ENCODE measurements at places on chromosomes 11 and 22.

DNA sequence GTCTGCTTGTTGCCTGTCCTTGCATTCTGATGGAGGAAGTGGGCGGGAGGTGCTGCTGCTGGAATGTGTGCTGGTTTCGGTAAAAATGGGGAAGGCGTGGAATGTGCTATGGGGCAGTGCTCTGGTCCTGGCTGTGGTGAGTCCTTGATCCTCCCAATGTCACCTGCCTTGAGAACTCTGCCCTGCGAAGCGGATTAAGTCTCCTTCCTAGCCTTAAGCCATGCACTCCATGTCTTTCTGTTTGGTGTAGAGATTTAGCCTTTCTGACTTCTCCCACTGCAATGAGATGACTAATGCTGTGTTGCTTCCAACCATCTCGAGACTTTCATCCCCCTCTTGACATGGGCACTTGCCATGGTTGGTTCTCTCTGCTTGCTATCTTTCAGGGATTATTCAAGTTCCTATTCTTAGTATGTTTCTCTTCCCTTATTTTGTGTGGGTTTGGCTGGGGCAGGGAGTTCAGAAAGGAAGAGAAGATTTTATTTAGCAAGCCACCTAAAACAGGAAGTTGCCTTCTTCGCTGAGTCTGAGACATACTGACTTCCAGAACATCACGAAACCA lies 687.9 kb downstream of the NTM start:
- DNase-seq: no peak

DNA sequence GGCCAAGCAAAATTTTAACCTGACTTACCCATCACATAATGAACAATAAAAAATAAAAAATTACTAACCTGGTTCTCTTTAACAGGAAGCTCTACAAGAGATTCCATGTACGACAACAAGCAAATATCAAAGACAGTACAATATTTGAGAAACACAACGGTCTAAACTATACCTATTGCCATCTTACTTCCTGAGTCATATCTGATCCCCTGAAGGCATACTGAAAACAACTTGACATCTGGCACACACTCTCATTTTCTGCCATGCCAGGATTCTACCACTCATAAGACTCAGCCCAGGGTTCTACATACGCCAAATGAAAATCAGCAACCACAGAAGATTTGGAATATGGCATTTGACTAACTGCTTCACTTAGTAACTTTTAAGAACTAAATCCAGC lies 13.8 kb downstream of the DENND5A start:
- no peak for DNase-seq

DNA sequence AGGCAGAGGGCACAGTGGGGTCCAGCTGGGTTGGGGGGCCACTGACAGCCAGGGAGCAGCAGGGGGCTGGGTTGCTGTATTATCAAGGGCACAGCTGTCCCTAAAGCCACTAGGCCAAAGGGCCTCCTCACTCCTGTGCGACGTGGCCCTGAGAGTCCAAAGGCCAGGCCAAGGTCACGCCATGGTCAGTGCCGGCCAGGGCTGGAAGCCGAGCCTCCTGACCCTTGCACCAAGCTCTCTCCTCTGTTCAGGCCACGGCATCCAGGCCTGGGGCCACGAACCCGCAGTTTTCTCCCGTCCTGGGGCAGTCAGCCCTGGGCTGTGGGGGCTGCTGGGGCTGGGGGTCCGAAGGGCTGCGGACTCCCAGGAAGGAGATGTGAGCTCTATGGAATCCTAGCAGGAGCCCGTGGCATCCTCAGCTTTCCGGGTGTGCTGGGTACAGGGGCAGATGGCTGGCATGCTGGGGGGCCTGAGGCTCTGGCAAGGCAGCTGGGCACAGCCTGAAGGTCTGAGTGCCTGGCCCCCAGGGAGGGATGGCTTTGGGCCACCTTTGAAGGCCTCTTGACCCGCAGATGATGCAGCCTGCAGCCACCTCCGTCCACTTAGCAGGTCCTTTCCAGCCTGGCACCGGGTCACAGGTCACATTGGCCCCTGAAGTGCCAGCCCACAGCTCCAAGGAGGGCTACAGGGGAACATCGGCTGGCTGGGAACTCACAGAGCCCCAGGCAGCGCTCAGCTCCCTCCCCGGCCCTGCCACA lies 17.3 kb upstream of the PPARA start:
- no peak for DNase-seq

- DNase-seq: no peak
Measured at GRCh38 chr11:133551064-133551463, 18.8 kb upstream of the OPCML start.

DNA sequence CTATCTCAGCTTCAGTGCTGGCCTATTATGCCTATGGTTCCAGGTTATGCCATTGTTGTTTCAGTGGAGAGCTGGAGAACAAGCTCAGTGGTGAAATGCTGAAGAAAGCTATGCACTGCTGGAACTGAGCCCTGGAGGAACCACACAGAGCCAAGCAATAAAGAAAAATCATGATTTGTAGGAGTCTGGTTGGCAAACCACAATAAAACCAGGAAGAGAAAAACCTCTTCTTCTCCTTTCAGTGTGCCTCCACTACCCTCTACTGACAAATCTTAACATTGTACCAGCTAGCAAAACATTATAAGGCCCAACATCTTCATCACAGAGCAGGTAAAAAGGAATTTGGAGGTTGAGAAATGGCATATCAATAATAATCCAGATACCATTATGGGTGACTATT lies 5.3 kb downstream of the OR51F2 start:
- DNase-seq: no peak

- DNase-seq: no peak
Measured at GRCh38 chr22:48751539-48752437, 1075.9 kb downstream of the BRD1 start.

GRCh38 chr11:11810764-11811726 lies 30.7 kb upstream of the USP47 start:
- DNase-seq: peak; percentile 18

- no peak for DNase-seq
Measured at GRCh38 chr22:44422746-44423380, 75.2 kb downstream of the RTL6 start.

DNA sequence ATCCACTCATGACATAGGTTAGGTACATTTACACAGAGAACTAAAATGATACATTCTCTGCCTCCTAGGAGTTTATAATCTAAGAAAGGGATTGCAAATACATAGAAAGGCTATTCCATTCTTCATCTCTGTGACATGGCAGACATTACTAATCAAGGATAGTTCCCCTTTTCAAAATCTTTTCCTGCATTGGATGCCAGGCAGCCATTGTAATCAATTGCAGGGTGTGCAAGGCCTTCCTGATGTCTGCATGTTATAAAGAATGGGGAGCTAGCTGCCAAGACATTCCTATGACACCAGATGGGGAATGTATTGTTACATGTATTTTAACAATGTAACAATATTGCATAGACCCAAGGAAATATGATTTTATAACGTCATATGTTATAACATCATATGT lies 82.0 kb downstream of the KIRREL3 start:
- no peak for DNase-seq

DNA sequence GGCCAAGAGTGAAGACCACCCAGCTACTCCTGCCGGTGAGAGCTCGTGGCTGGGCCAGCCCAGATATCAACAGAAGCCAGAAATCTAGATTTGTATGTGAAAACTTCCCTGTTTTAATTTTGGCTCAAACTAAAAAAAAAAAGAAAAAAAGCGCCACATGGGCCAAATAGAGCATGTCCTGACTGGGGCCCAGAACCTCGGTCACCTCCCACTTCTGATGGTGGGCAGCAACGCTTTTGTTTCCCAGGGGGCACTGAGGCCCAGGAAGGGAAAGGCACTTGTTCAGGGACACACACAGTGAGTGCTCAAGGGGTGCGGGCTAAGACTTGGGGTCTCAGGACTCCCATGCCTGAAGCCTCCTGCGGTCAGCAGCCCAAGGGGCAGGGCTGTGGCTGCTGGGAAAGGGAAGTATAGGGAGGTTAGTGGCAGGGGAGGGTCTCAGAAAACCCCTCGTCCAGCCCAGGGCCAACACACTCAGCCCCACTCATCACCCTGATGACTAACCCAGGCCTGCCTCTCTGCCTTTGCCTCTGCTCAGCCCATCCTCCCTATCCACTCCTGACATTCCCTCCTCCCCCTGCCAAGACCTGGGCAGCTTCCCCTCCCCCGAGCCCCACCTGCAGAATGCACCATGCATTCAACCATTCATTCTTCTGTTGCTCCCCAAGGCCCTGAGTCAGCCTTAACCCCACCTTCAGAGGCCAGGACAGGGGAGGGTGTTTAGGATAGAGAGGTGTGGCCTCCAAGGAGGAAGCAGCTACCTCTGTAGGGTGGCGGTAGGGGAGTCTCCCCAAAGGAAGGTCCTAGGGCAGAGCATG lies 30.0 kb upstream of the TCF20 start:
- DNase-seq: peak; percentile 51

DNA sequence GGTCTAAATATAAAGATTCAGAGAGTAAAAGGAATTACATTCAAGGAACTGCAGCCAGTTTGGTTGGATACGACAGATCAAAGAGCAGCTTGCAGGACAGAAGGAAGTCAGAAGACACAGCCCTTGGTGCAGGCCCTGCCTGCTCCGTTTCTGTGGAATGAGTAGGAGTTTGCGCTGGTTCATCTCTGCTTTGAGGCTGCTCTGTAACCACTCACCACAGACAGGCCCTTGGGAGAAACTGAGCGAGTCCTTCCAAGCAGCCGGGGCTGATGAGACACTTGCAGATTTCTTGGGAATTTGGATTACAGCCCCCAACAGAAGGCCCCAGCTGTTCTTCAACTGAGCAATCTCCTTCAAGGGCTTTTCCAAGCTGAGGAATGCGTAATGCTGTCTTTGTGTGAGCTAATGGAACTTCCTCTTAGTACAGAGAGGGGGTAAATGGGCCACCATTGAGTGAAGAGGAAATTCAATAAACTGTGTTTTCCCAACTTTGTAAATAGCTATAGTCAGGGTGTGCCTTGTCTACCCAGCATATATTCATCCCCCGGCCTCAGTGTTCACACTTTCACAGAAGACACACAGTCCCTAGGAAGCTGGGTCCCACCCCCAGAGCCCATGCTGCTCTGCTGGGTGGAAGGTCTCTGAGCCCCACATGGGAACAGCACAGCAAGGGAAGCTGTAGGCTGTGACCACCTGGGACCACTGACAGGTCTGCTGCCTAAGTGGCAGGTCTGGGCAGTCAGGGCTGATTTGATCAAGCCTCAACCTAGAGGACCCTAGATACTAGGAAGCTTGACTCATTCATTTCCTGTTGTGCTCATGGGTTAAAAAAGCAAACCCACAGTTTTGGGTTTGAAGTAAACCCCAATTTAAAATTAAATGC lies 16.6 kb downstream of the IL10RA start:
- peak; percentile 45 for DNase-seq

DNA sequence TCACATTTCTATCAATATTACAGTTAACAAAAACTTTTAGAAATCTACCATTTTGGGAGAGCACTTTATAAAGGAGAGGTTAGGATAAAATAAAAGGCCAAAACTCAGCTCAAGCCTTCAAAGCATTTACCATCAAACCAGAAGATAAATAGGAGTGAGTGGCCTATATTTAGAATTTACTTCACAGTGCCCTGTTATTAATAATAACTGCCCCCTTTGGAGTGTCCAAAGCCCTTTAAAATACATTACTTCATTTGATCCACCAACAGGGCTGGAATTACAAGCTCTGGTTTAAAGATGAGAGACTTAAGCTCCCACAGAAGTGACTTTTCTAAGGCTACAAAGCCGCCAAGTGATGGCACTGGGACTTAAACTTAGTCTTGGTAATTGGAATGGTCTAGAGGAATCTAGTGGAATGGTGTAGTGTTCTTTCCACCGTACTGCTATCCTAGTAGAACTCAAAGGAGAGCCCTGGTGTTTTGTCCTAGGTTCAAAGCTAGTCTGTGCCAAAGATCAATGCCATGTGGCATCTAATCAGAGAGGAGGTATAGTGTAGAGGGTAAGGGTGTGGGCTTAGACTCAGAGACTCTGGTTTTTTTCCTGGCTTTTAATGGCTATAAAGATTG lies 21.2 kb upstream of the MTMR3 start:
- DNase-seq: no peak
